ENCODE measurements at places on chromosomes 3 and 15.

DNA sequence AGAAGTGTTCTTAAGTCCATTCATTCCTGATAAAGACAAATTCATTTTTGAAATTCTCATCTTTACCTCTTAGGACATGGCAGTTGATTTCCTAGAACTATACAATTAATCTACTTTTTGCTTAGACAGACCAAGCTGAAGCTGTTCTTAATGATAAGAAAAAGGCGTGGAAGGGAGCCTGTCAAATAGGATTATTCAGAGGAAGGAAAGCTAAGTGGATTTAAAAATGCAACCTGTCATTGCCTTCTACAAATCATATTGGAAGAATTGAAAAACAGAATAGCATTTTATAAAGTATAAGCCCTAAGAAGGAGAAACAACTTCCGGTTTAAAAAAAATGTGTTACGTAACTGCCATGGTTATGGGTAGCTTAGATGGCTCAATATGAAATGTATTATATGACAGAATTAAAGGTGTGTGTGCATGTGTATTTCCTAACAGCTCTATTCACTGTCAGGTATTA is 81.2 kb upstream of the RAP2B start:
- no peak for DNase-seq

- no peak for DNase-seq
These were observed 217.9 kb upstream of the DCBLD2 start for GRCh38 chr3:99119385-99119784.

DNA sequence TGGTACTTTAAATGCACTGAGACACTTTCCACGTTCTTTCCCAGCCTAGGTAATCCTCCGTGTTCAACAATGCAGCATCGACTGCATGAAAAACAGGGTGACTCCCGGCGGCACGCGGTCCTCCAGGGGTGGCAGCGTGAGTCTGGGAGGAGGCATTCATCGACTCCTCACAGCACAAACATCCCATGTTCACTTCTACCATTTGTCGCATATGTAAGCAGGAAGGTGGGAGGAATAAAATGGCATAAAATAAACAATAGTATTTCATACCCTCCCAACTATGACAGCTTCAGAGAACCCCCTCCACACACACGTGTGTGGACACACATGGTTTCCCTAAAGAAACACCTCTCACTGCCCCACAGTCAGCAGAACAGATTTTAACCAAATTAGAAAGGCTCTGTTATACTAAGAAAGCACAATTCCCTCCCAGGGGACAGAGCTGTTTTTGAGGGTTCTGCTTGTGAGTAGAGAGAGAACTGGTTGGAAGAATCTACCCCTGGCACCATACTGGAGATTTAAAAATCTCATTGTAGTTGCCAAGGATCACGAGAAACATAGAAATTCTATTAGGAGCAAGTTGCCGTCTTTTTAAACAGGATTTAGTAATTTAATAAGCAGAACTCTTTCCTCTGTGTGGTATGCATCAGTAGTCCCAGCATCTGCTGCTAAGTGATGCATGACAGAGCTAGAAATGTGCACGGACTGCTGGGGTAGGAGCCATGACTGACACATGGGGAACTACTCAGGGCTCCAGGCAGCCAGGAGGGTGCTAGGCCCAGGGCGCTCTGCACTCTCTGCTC is 6.0 kb downstream of the FAM43A start:
- DNase-seq: no peak

DNA sequence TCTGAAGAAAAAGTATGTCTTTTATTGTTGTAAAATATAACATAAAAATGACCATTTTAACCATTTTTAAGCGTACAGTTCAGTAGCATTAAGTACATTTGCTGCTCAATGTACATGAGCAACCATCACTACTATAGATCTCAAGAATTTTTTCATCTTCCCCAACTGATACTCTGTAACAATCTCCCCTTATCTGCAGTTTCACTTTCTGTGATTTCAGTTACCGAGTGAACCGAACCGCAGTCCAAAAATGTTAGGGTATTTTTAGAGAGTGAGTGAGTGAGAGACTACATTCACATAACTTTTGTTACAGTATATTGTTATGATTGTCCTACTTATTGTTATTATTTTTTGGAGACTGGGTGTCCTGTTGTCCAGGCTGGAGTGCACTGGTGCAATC is 9.0 kb upstream of the SLC25A26 start:
- no peak for DNase-seq

DNA sequence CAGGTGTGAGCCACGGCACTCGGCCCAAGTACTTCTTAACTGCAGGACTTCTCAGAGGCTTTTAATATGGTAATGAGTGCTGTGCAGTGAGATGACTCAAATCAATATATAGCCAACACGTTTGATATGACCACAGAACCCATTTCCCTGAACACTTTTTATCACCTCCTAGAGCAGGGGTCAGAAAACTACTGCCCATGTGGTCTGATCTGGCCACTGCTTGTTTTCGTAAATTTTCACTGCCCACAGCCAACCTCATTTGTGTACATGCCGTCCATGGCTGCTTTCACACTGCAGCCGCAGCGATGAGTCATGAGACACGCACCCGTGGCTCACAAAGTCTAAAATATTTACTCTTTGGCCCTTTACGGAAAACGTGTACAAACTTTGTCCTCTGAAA is 179.2 kb downstream of the RORA start:
- no peak for DNase-seq

GRCh38 chr15:70533931-70534742 is 229.2 kb downstream of the UACA start:
- no peak for DNase-seq

GRCh38 chr3:197524128-197524527 is 31.6 kb downstream of the BDH1 start:
- peak; percentile 48 for DNase-seq

- peak; percentile 66 for DNase-seq
These were observed 2.3 kb downstream of the GLYCTK start for GRCh38 chr3:52289747-52290595.

GRCh38 chr15:56356616-56357015 is 8.6 kb upstream of the TEX9 start:
- DNase-seq: no peak

GRCh38 chr15:77162872-77163633 is 92.1 kb upstream of the TSPAN3 start:
- DNase-seq: no peak

DNA sequence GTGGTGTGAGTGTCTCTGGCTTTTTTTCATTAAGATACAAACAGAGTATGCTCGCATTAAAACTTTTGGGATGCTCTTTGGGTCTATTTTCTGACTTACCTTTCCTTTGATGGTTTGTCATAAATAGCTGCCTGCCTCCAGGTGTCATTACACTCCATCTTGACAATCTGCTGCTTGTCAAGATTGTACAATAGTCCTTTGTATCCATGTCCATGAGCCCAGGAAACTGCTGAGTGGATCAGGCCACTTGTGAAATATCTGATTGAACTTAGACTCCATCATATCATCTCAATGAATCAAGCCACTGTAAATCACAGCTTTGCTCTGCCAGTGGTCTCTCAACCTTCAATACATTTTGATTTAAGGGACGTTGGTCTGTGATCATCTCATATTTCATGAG is 135.2 kb downstream of the ECT2 start:
- DNase-seq: no peak

- DNase-seq: no peak
These were observed 4.8 kb upstream of the MORC1 start for GRCh38 chr3:109122690-109123089.

Measured in chondrocyte (in vitro differentiated cells).